ENCODE measurements at places on chromosomes 1 and 21.

- DNase-seq = no peak
Measured at GRCh38 chr1:172286629-172287076, 133.8 kb upstream of the C1orf105 start.

GRCh38 chr1:77018761-77019160 is 151.5 kb downstream of the ST6GALNAC5 start:
- no peak for DNase-seq

DNA sequence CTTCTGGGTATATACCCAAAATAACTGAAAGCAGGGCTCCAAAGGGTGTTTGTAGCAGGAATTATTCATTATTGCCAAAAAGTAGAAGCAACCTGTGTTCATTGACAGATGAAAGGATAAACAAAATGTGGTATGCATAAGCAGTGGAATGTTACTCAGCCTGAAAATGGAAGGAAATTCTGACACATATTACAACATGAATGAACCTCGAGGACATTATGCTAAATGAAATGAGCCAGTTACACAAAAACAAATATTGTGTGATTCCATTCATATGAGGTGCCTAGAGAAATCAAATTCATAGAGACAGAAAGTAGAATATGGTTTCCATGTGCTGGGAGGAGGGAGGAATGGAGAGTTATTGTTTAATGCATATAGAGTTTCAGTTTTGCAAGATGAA is 86.3 kb upstream of the ARTN start:
- DNase-seq = no peak

- no peak for DNase-seq
Measured at GRCh38 chr1:54651608-54652007, 10.0 kb downstream of the MROH7 start.

DNA sequence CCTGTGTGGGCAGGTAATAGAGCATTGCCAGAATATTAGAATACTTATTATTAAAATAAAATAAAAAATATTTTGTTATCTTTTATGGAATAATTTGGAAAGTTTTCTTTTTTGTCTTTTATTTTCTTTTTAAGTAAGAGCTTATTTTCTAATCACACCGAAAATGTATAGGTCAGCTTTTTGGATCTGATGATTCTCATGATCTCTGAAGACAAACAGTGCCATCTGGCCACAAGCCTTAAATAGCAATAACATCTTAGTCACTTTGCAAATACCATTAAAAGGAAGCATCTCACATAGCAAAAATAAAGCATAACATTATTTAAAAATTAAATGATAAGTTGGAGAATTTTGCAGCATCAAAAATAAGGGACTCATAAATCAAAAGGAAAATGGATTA is 213.8 kb downstream of the PLA2G4A start:
- DNase-seq = no peak

- no peak for DNase-seq
Measured at GRCh38 chr21:37176716-37177115, 90.4 kb downstream of the VPS26C start.

All from activated naive CD4-positive, alpha-beta T cell treated with anti-CD3 and anti-CD28 coated beads for 36 hours (primary cell).